ENCODE measurements at places on chromosomes 4 and X.

DNA sequence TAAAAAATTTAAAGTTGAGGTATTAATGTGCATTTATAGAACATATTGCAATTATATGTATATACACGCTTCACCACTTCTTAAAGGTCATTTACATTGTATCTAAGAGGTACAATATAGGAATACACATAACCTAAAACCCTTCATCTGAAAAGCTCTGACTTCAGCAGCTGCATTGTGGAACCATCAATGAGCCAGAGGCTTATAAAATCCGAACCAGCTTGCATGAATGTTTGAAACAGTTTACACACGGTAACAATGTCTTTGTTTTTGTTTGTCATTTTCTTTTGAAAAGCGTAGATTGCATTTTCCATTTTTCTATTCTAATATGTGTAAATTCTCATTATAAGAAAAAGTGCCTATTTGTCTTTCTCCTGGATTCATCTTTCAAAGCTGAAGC, 221.6 kb downstream of the DCLK2 start:
- DNase-seq: peak; percentile 38

DNA sequence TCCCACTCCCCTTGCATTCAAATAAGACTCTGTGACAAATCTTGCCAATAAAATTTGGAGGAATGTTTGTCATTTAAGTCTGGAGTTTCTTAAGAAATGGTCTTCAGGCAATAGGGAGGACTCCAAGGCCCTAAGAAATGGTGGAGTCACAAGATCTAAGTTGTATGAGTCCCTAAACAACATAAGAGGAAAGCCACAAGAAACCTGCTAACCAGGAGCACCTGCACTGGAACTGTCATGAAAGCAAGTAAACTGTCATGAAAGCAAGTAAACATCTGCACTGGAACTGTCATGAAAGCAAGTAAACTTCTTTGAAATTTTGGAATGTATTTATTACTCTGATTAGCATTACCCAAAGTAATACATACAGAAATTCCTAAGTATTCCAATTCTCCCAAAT, 3.5 kb downstream of the CNOT6L start:
- no peak for DNase-seq

- DNase-seq: peak; percentile 9
These were observed 4.6 kb upstream of the LUZP4 start for GRCh38 chrX:115284877-115285276.

GRCh38 chr4:128242601-128243000, 45.0 kb downstream of the PGRMC2 start:
- DNase-seq: no peak

GRCh38 chr4:108878806-108879205, 116.0 kb upstream of the ETNPPL start:
- DNase-seq: no peak

DNA sequence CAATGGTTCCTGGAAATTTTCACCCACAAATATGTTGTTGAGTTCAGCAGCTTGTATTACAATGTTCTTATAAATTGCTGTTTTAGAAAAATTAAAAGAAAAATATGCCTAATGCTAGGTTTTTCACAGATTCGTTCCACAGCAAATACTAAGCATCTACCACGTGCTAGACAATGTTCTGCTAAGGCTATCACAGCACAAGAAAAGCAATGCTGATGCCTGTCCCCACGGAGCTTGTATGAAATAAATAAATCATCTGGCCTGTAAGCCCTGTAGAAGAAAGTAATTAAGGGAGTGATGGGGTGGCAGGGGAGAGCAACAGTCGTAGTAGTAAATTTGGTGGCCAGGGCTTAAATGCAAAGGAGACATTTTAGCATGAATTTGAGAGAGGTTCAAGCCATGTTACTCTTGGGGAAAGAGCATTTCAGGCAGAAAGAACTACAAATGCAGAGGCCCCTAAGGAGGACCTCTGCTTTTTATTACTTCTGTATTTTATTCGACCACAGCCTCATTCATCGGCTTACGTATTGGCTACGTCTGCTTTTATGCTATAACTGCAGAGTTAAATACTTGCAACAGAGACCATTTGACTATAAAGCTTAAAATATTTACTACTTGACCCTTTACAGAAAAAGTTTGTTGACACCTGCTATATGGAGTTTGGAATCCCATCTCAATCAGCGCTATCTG, 36.3 kb downstream of the ARAP2 start:
- no peak for DNase-seq

- no peak for DNase-seq
These were observed 78.0 kb downstream of the ACOX3 start for GRCh38 chr4:8362483-8362882.

- DNase-seq: no peak
These were observed 557.3 kb upstream of the TENM3 start for GRCh38 chr4:181685911-181686310.
